ENCODE measurements at places on chromosomes 16 and 17.

GRCh38 chr17:56424543-56425044 lies 168.9 kb upstream of the NOG start:
- no peak for DNase-seq

DNA sequence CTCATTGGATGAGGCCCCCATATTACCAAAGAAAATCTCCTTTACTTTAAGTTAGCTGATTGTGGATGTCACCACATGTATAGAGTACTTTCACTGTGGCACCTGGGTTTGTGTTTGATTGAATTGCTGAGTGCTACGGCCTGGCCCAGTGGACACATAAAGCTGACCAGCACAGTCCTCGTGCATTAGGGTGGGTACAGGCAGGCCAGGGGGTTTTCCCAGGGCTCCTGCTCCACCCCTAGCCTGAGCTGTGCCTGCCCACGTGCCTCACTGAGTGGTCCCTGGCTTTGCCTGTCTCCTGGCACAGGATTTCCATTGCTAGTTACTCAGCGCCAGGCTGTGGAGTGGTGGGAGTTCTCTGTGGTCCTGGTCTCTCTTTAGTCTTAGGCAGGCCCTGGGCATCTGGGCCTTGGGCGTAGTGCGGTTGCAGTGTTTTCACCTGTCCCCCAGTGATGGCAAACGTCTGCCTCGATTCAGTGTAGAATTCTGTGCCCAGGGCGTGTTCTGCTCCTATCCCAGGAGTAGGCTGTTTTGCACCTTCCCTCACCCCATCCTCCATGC lies 86.0 kb downstream of the RPTOR start:
- DNase-seq: no peak

GRCh38 chr17:44076716-44077594 lies 6.4 kb downstream of the G6PC3 start:
- DNase-seq: no peak

DNA sequence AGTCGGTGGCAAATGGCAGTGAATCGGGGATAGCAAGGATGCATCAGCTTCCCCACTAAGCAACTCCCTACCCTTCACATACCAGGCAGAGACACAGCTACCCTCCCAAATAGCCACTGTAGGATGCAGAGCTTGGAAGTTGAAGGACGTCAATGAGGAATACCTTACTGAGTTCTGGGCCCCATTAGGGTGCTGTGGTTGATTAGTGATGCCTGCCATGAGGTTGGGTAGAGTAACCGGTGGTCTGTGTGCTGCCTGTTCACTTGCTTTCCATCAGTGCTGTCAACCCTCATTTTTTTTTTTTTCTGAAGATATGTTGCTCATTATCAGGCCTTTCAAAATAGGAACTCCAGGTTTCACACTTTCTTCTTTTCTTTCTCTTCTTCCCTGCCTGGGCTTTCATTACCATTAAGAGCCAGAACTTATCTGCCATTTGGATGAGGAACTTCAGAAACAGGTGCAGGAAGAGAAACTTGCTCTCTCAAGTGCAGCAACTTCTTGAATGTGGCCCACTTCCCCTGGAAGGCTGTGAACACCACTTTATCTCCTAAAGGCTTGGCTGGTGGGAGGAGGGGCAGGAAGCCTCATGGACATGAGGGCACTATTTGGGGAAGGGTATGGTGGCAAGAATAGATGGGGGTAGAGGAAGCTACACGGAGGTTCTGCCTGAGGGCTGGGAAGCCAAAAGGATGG lies 183.5 kb downstream of the NTN1 start:
- DNase-seq: no peak

DNA sequence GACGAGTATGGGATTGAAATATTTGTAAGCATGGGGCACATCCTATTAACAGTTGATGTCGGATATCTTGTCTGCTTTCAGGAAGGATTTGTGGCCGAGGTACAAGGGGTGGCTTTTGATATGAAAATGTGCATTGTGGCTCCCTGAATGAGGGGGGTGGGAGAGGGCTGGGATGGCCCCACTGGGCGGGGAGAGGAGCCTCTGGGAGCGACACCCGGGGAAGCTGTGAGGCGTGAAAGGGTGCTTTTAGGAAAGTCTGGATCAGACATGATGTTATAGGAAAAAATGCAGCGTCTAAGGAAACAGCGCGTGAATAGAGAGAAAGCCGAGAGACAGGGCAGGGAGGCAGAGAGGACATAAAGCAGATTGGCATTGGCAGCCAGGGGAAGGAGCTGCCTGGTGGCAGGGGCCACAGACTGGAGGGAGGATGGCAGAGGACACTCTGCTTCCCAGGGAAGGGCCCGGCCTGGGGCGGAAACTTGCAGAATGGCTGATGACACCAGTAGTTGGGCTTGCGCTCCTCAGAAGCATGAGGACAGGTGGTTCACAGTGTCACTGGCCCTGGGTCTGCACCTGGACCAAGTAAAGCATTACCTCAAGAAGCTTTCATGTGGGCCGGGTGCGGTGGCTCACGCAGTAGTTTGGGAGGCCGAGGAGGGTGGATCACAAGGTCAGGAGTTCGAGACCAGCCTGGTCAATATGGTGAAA lies 95.7 kb downstream of the NTN1 start:
- DNase-seq: no peak

DNA sequence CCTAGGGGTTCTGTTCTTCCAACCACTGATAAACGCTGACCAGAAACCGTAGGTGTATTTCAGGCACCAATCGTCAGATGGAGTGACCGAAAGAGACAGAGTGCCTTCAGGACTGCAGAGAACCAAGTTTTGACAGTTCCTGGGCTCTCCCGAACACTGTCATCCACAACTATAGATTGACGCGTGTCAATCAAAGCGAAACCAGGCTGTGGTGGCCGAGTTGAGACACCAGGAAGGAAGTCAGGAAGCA lies 11.9 kb upstream of the AURKB start:
- no peak for DNase-seq

DNA sequence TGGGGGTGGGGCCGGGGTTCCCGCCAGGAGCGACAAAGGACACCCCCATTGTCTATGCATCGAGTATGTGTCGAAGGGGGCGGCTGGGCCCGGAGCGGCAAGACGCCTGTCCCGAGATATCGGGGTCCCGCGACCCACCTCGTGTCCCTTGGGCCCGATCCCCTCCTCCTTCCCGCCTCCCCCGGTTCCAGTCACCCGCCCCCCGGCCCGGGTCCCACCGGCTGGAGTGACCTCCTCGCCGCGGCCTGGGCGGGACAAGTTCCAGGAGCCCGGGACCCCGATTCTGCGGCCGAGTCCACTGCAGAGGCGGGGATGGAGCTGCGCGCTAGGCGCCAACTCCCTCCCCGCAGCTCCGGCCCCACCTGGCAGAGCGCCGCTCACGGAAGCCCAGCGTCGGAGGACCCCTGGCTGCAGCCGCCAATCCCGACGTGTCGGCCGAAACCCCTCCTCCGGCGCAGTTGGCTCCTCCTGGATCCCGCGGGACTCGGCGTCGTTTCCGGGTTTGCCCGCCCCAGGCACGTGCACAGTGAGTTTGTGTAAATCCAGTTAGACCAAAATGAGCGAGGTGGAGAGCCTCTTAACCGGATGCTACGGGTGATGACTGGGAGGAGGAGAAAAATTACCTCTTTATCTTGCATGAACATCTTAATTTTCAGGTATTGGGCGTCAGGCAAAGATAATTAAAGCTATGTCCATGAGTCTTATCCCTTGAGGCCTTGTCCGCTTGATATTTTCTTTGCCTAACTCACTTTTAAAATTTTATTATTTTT lies at the start of gene NMRAL1:
TSS of gene NMRAL1 (minus strand) at position 434 of the 770 bp plus-strand sequence. CDS start 493 bp downstream, outside the sequence.
- DNase-seq: peak; percentile 97

DNA sequence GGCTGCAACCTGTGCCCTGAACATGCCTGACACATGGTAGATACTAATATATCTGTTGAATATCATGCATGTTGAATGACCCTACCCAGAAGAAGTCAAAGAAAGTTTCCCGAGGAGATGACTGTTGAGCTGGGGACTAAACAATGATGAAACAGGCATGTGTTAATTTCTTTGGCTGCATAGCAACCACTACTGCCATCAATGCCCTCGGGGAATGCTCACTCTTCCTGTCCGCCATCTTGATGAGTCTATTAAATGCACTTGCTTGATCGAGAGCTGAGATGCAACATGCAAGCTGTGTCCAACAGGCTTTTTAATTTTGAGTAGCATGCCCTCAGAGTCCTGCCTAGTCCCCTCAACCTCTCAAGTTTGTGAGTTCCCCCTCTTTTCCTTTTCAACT lies 31.3 kb downstream of the GRIN2A start:
- DNase-seq: no peak

DNA sequence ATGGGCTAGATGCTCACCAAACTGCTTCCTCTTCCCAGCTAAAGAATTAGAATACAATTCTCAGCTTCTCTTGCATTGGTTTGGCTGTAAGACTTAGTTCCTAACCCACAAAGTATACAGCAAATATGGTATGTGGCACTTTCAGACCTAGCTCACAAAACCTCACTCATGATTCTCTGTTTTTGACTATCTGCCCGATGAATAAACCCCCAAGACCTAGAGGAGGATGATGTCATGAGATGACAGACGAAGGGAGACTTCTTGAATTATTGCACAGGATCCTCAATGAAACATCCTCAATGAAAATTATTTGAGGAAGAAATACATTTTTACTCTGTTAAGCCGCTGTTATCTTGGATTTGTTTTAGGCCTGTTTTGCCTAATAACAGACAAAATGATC lies 14.3 kb downstream of the CNOT1 start:
- DNase-seq: no peak

DNA sequence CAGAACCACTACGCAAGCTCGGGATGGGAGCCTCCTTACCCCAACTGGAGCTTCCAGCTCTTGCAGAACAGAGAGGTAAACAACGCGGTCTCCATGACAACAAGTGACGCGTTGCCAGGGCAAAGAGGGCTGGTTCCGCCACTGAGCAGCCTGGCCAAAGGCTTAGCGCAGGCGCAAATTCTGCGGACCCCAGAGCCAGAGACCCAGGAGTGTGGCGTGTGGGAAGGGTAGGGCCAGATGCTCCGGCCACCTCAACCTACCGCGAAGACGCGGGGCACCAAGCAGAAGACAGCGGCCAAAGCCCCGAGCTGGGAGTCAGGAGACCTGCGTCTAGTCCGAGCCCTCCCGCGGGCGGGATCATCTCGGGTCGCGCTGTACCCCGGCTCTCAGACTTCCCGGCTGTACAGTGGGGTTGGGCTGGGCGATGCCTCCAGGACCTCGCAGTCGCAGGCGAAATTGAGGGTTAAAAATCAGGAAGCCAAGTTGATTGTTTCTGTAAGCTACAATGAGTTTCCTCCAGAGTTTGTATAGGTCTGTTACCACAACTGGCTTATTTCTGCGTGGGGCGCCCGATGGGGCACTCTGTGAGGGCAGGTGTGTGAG lies at the start of gene TEKT1:
TSS of gene TEKT1 (minus strand) at position 69 of the 603 bp plus-strand sequence. CDS start 1,353 bp downstream, outside the sequence.
- peak; percentile 84 for DNase-seq

DNA sequence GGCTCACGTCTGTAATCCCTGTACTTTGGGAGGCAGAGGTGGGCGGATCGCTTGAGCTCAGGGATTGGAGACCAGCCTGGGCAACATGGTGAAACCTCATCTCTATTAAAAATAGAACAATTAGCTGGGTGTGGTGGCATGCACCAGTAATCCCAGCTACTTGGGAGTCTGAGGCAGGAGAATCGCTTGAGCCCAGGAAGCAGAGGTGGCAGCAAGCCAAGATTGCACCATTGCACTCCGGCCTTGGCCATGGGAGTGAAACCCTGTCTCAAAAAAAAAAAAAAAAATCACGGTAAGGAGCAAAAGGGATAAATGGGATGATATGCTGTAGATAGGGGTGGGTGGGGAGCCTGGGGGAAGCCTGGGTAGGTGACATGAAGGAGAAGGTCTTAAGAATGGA lies 20.4 kb upstream of the TMEM98 start:
- no peak for DNase-seq

GRCh38 chr17:7423679-7424078 lies 1.7 kb upstream of the SPEM2 start:
- no peak for DNase-seq

GRCh38 chr17:57604771-57605674 lies 140.1 kb downstream of the CCDC182 start:
- DNase-seq: no peak

DNA sequence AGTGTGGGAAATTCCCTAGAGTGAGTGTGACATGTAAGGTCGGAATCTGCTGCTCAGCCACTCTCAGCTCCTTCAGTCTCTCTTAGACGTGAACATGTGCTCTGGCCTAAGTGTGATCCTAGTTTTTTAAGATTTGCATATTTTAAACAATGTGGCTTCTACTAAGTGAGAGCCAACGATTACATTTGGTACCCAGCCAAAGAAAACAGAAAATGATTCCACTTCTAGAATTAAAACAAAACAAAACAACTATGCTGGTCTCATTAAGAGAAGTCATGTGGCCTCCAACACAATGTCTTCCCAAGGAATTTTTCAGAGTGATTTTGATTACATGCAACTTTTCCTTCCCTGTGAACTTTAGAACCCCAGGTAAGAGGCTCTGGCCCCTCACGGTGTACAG lies 10.1 kb downstream of the TMEM238L start:
- DNase-seq: no peak

- no peak for DNase-seq
These were observed 15.3 kb upstream of the OGFOD3 start for GRCh38 chr17:82433560-82434215.

DNA sequence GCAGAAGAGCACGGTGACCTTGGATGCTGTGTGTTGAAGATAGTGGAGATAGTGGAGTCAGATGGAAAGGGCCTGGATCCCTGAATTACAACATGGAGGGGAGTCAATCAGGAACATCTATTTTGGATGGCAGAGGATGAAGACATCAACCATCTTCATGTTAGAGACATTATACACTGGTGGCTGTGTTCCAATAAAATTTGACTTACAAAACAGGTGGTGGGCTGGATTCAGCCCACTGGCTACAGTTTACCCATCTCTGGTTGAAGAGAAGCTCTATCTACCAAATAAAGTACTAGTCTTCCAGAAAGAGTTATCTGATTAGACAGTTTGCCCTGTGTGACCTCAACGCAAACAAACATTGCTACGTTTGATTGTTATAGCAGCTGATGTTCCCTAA lies 247.2 kb downstream of the XYLT1 start:
- no peak for DNase-seq

DNA sequence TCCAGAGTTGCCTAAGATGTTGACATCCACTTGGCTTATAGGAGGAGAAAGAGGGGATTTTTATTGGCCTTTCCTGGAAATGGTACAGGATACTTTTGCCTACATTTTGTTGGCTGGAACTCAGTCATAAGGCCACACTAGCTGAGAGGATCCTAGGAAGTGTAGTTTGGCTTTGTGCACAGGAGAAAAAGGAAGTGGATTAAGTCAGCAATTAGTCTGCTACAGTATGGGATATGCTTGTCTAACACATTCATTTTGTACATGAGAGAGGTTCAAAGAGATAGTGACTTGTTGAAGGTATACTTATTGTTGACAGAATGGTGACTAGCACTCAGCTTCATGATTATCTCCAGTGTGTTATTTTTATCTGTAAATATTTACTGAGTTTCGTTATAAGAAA lies 10.3 kb downstream of the UTP18 start:
- DNase-seq: no peak

DNA sequence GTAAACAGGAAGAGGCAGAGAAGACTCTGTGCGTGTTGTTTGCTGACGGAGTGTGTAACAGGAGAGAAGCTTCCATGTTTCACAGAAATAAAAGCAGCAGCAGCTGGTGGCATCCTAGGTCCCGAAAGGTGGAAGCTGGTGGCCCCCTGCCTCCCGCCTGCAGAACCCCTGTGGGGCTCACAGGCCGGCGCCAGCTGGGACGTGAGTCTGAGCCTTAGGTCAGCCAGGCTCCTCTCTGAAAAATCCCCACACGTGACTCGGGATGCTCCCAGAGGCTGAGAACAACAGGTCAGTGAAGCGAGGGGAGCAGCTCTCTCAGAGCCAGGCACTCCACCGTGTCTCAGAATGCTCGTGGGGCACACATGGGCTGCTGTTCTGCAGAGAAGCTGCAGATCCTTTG lies 27.4 kb downstream of the TMEM204 start:
- DNase-seq: no peak

Data from epithelial cell of esophagus (primary cell).